ENCODE measurements at places on chromosomes 1 and 21.

- H3K4me3 ChIP-seq = no peak overlapping the region
- H3K27me3 ChIP-seq = peaks cover 10% of the 10 kb centered on the region
- no peak for DNase-seq
- peaks cover 3% of the 10 kb centered on the region for H3K4me1 ChIP-seq
- no peaks in the 10 kb centered on the region for H3K36me3 ChIP-seq
- no peak overlapping the region for H3K27ac ChIP-seq
Observed at GRCh38 chr1:29698033-29698432, 461.7 kb downstream of the PTPRU start.

DNA sequence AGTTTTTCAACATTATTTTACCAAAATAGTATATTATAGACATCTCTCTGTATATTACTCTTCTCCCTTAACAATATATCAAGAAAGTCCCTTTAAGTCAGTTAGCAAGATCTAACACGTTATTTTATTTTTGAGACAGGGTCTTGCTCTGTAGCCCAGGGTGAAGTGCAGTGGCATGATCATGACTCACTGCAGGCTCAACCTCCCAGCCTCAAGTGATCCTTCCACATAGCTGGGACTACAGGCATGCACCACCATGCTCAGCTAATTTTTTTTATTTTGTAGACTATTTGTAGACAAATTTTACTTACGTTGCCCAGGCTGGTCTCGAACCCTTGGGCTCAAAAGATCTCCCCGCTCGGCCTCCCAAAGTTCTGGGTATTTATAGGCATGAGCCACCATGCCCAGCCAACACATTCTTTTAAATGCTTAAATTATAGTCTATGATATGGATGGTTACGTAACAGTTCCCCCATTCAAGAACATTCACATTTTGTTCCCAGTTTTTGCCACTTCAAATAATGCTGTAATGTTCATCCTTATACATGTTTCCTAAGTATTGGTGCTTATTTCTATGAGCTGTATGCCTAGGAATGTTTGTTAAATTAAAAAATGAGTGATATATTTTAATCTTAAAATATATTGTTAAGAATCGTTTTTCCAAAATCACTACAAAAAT is 70.4 kb downstream of the TUT4 start:
- no peaks in the 10 kb centered on the region for H3K4me1 ChIP-seq
- H3K27ac ChIP-seq = no peak overlapping the region
- H3K27me3 ChIP-seq = no peaks in the 10 kb centered on the region
- H3K4me3 ChIP-seq = no peak overlapping the region
- DNase-seq = no peak

GRCh38 chr1:216723274-216723780 is at the start of gene ESRRG:
Gene ESRRG (minus strand): TSS chr1:216723429. CDS start chr1:216723299, 130 bp downstream.
- H3K36me3 ChIP-seq = no peaks in the 10 kb centered on the region
- H3K27me3 ChIP-seq = peaks cover 63% of the 10 kb centered on the region
- no peak within 1 kb of the TSS for H3K27ac ChIP-seq
- peak within 1 kb of the TSS; percentile 42 for H3K4me3 ChIP-seq

DNA sequence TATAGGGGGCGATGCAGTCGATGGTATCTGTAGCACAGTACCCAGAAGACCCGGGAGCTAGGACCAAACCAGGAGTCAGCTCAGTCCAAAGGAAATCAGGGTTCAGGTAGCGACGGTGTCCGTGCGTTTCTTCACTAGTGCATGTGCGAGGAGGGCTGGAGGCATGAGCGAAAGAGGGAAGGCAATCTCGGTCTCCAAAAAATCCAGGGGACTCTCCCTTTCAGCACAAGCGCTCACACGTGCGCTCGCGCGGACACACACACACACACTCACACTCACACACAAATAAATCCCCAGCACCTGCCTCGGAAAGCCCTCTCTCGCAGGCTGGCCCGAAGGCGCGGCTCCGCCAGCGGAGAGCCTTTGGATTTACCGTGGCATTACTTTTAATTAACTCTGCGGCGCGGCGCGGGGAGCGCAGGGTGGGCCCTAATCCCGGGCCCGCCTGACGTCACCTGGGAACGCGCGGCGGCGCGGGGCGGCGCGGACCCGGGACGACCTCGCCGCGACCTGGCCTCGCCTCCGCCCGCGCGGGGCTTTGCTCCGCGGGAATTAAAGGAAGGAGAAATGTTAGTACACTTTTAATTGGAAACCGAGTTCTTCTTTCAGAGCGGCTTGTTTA is 121.2 kb downstream of the LMX1A start:
- H3K4me3 ChIP-seq = peak overlapping the region; percentile 60
- peaks cover 65% of the 10 kb centered on the region for H3K27me3 ChIP-seq
- no peaks in the 10 kb centered on the region for H3K36me3 ChIP-seq
- no peak for DNase-seq
- no peak overlapping the region for H3K27ac ChIP-seq

Data from chondrocyte (in vitro differentiated cells).